ENCODE measurements at places on chromosomes 4 and X.

DNA sequence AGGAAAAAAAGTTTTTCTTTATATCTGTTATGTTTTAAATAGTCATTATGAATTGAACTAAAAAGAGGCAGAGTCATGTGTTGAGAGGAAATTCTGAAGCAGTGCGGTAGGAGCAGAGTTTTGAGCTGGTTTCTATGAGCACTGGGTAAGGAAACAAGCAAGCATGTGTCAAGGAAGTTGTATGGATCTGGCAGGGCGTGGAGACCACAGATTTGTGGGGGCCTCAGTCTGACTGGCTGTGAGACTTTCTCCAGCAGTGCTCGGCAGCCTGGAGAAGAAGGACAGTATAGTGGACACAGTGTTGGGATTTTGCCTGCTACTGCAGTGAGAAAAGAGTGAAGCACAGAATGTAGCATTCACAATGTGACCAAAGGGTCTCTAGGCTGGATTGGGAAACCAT, 399.1 kb downstream of the INPP4B start:
- DNase-seq: no peak

DNA sequence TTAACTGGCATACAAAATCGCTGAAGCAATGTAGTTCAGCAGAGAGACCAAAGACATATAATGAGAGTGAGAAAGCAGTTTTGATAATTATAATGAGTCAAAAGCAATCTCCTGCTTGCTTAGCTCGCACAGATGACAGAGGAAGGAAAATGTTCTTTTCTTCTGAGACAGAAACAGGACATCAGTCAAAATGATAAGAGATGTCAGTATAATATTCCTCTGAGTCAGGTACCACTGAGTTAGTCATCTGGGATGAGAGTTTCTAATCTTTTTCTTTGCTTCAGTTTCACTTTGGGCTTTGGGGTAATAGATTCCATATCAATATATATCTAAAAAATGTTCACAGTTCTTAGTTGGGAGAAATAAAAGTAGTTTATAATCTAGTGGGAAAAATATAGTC, 387.2 kb downstream of the PCDH7 start:
- DNase-seq: peak; percentile 25

DNA sequence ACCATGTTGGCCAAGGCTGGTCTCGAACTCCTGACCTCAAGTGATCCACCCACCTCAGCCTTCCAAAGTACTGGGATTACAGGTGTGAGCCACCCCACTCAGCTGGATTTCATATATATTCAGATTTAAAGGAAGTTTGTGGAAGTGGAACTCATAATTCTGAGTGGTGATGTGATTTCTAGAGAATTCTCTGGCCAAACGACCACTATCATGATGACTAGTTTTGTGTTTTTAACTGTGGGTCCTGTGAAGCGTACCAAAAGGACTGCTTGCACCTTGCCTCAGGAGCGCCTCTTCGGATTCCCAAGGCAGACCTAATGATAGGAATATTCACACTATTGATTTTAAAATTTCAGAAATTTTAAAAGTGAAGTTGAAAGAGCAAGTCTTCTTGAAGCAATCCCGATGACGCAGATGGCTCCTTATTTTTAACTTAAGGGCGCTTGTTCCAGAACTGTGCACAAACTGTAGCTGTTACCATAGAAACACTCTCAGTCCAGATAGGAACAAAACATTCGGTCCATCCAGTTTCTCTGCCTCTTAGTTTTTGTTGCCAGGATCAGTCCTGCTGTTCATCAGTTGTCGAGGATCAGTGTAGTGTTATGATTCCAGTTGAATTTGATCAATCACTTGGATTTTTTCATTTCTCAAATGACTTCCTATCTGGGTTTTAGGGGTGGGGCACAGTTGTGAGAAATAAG, 51.7 kb upstream of the CLCN4 start:
- no peak for DNase-seq

DNA sequence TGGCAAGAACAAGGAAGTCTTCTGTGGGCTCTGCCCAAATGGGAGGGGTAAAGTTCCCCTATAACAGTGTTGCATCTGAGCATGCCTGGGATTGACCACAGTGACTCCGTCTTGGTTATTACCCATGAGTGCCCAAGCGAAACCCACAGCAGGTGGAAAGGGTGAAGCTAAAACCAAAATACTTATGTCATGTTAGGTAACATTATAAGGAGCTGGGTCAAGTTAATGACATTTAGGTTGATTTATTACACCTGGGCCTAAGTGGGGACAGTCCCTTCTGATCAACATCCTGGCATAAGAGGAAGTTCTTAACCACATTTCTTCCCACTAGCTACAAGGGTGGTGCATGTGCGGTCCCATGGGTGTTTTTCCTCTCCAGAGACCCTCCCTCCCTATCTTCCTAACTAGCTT, 1.3 kb upstream of the ZNF732 start:
- no peak for DNase-seq

- DNase-seq: peak; percentile 51
These were observed 6.8 kb downstream of the SEPTIN6 start for GRCh38 chrX:119686087-119686691.

DNA sequence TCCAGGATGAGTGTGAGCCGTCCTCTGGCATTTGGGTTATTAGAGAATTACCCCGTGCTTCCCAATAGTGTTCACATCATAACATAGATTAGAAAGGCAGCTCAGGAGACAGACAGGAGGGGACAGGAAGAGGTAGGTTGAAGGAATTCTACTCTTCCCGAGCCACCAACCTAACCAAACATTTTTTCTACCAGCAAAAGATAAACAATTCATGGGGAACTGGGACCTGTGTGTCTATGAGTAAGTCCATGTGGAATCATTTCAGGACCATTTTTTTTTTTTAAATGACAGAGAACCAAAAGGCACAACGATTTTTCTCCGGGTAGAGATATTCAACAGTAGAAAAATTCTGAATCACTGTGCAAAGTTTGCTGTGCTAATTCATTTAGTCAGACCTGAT, 174.2 kb upstream of the ETNPPL start:
- peak; percentile 11 for DNase-seq

DNA sequence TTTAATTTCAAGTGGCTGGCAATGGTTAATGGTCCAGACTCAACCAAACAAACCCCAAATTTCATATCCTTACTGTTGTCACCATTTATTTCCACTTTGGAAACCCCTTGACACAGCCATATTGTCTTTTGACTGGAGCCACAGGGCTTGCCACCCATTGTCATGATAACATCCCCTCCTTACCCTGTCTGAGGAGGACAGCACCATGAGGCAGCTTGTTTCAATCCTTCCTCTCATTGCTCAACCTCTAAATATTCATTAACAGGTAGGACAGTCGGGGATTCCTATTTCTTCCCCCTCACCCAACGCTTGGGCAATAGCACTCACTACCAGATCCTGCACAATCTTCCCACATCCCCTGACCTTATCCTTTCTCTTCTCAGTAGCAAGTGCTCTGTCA, 92.1 kb downstream of the CEP135 start:
- no peak for DNase-seq

DNA sequence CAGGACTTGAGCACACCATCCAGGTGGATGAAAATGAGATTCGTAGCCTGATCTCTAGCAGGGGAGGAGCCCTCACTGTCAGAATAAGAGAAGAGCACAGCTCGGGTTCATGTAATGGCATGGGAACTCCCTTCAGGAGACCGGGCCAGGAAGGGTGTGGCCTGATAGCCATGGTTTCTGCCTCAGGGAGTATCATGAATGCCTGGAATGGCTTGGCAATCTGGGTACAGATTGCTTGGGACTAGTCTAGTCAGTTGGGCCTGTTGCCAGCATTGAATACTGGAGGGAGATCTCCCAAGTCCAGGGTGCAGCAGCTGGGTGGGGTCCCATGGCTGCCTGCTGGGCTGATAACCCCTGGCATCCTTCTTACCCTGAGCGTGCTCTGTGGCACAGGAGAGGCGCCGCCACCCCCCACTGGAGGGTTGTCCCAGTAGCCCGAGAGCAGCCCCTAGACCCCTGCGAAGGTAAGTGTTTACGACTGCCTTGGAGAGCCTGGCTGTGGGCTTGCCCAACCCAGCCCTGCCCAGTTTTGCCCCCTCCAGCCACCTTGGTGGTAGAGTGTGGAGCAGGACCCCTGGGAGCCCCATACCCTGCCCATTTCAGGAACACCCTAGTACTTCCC, 298.8 kb downstream of the TEX13A start:
- no peak for DNase-seq

Data from fibroblast of skin of abdomen (primary cell).